ENCODE measurements at places on chromosomes 5 and 9. TPM values are rescaled to one million over a fixed set of nuclear protein-coding genes. Genes with fewer than 3 reads are reported as not detected.

DNA sequence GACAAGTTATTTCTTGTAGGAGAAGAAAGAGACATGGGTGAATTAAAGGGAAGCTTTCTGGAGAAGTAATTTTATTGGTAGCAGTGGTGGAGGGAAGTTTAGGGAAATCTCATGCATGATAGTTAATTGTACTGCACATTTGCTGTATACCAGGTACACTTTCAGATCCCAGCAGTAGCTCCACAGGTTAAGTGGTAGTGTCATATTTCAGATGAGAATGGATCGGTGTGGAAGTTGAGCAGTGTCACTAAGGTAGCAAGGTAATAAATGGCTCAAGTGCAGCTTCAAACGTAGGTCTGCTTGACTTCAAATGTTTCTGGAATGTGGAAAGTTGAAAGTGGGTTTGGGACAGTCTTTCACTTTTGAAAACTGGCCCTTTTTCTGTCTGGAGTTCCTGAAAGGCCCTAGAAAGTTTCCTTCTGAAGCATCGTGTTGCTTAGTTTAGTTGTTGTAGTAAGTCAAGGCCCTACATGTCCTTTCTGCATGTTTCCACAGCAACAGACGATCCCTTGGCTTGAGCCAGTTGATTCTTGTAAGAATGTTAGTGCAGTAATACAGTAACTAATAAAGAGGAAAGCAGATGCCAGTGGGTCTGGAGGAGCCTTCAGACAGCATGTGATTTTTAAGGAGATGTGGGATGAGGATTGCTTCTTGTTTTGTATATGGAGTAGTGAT lies 3.7 kb downstream of the CLTA start:
- no peak for DNase-seq

GRCh38 chr5:61333321-61333953 lies 1.4 kb downstream of the ZSWIM6 start:
- DNase-seq: peak; percentile 46

DNA sequence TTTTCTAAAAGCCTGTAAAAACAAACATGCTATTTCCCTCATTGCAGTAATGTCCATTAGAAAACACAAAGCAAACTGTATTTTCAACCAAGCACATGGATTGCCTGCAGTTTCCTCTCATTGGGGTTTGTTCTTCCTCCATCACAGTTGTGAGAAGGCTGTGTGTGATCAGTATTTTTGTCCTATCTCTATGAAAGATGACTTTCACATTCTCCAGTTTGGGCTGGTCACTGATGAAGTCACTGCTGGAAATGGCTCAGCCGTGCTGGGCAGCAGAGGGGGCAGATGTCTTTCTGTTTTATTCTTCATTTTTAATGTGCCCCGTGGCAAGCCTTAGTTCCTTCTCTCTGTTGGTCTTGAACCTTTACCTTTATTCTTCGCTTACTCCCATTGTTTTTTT lies 288.9 kb upstream of the MPDZ start:
- no peak for DNase-seq

- peak; percentile 52 for DNase-seq
Measured at GRCh38 chr5:141877356-141878185, 639 bp downstream of the PCDH1 start.

DNA sequence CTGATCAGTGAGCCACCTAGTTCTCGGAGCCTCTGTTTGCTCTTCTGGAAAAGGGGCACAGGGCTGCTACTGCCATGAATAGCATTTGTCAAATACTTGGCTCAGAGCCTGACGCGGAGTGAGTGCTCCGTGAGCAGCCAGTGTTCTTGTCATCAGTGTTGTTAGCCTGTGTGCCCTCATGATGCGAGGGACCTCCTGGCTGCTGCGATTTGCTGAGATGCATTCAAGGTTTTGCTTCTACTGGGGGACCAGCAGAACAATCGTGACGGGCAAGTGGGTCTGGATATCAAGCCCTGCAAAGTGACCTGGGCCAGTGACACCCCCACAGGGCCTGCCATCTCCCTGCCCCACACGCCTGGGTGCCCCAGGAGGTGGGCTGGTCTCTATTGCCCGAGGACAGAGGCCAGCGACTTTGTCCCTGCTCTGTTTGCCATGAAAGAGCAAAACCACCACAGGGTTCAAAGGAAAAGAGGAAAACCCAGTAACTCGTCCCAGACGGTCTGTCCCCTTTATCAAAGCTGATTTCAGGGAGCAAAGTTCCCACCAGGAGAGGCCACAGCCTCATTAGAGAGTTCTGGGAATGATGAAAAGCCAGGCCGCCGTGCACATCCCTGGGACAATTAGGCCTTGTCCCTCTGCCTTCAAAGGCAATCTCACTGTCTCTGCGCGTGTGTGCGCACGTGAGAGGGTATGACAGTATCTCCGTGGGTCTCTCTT lies 86.5 kb upstream of the LMX1B start:
- no peak for DNase-seq

DNA sequence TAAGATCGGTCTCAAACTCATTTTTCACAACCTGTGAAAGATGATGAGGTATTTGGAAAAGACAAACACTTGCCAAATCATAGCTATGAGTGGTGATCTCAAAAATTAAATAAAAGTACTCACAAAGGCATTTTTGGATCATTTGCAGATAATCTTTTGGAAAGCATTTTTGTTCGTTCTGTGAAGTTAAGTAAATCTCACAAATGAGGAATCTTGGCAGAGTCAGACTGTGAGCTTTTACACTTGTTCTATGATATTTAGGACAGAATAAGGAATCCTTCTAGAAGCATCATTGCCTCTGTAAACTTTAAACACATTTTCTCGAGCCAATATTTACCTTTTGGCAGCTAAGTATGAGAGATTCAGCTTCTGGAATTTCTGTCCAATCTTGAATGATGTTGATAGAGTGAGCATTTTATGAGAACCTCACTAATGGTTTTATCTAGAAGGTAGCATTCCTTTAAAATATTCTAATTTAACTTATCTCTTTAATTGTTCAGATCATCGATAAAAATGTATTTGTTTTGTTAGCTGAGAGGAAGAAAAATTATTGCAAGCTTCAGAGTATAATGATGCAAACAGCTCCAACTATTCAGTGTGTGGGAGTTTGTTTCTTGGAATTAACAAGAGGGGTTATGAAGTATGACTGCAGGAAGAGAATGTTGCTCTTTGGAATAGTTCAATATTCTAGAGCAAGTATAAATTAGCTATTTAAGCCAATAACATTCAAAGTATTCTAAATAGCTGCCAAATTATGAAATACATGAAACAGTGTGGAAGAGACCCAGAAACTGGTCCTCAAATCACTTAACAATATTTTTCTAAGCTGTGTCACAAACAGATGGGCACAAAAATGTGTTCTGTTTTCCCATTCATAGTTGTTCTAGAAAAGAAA lies 48.6 kb upstream of the SLCO6A1 start:
- DNase-seq: no peak

- no peak for DNase-seq
Measured at GRCh38 chr5:9564752-9565151, 18.9 kb upstream of the SEMA5A start.

The INSL6 gene
- total RNA-seq: not detected

- no peak for DNase-seq
Measured at GRCh38 chr5:126384985-126385384, 38.2 kb upstream of the GRAMD2B start.

GRCh38 chr9:5510360-5510931 lies at the start of gene PDCD1LG2:
Gene PDCD1LG2 (plus strand): TSS chr9:5510531. CDS start chr9:5522547, 12,016 bp downstream.
- no peak for DNase-seq
